GM03348 (cell line): ENCODE measurements at places on chromosomes 6 and 20.

DNA sequence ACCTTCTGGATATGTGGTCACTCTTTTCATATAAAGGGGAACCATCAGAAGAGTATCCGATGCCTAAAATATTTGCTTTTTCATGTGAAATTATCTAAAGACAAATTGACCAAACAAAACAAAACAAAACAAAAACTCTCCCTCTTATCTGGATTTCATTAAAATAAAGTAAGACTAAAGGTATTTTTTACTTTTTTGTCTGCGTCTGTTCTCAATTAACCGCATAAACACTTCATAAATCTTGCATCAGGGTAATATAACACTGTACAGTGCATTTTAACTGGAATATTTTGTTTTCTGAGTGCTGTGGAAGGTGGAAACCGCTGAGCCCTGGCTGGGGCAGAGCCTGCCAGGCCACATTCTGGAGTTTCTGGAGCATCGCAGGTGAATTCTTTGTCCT, 234.1 kb upstream of the ZFP64 start:
- DNase-seq = peak; percentile 22

DNA sequence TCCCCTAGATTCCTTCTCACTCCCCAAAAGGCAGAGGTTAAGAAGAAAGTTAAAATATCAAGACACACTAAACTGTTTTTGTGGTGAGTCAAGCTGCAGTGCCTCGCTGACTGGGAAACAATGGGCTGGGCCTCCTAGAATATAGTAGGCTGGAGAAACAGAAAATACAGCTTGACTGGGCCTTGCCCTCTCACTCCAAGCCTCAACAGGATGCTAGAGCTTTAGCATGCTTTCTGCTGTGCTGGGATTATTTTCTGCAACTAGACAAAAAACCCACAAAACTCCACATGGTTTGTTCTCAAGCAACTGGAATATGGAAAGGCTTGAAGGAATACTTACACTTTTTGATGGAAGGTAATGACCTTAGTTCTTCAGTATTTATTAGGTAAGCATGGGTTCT, 27.9 kb downstream of the FOXO3 start:
- DNase-seq = peak; percentile 62

DNA sequence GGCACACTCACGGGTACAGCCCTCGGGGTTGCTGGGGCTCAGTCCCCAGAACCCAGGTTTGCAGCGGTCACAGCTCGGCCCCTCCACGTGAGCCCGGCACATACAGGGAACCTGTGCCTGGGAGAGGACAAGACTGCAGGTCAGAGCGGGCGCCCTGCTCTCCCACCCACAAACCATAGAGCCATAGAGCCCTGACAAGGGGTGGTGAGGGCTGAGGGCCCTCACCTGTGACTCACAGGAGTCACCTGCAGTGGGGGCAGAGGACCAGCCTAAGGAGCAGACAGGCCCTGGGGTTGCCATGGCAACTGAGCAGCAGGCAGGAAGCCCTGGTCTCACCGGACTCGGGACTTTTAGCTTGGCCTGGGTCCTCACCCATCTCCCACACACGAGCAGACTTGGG, 30.8 kb downstream of the LAMA5 start:
- no peak for DNase-seq

DNA sequence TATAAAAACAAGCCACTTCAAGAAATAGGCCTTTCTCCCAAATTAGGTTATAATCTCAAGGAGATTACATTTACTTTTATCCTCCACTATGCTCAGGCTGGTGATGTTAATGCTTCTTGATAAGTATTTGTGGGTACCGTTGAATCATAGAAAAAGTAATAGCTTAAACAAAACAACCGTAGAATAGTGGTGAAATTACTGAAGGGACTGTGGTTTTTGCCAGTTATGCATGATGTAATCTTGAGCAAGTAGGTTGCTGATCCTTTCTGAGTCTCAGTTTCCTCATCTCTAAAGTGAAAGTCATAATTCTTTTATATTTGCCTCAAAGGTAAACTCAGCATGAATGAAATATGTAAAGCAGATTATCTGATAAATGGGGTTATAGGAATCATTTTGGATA, 187.3 kb upstream of the JAG1 start:
- no peak for DNase-seq

- no peak for DNase-seq
Measured at GRCh38 chr20:14127514-14128223, 132.4 kb downstream of the MACROD2 start.

DNA sequence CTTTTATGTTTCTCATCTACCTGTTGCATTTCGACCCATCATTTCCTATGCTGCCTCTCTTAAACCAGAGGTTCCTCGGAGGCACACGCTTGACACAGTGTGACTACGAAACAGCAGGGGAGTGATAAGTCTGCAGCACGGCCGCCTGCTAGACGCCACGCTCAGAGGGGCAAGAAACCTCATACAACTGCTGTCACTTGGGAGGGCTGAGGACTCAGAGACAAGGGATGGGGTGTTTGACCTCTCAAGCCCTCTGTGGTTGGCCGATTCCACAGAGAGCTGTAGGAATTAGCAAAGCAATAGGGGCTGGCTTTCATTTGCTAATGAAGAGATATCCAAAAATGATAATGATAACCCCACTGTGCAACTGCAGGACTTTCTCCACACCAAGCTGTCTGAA, 372.5 kb downstream of the ZFAND3 start:
- no peak for DNase-seq
